ENCODE measurements at places on chromosomes 3 and 15. TPM values are rescaled to one million over a fixed set of nuclear protein-coding genes. Genes with fewer than 3 reads are reported as not detected.

NPAP1 gene
- total RNA-seq, result 0.19 TPM

TTLL13 gene
- total RNA-seq, result 0.54 TPM

DNA sequence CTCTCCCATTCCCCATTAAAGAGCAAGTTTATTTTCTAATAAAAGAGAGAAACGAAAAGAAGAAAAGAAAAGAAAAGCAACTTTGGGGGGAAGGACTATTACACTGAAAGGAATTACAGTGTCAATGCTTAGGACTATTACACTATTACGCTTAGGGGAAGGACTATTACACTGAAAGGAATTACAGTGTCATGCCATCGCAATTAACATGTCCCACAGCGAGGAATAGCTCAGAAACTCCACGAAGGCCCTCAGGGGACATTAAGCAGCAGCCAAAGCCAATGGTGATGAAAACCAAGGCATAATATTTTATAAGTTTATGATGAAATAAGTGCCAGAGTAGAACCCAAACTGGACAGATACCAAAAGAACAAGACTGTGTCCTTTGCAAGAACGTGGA, 22.1 kb upstream of the DET1 start:
- no peak for DNase-seq

DNA sequence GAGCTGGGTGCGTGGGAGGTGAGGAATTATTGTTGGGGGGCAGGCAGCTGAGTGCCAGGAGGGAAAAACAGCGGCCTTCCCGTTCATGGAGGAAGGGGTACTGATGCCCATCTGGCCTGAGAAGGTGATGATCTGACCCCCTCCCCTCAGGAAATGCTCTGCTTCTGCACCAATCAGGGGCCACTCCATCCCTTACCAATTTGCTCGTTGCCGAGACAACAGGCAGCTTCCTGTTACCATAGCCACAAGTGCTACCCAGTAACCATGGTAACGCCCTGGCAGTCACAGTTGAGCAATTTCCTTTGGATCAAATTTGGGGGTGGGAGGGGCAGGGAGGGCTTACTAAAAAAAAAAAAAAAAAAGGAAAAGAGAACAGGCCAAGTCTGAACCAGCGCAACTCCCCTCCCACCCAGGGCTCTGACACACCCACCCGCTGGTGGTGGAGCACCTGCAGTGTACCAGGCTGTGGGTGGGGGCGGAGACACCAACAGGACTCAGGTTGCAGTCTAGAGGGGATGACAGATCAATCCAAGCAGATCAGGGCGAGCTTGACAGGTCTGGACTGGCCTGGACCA, 13.7 kb downstream of the CELF6 start:
- DNase-seq, result peak; percentile 29

GRCh38 chr3:77436908-77437307, 397.0 kb downstream of the ROBO2 start:
- DNase-seq, result no peak

All from kidney (tissue), 22 donors.